ENCODE measurements at places on chromosomes 1 and 21. TPM values are rescaled to one million over a fixed set of nuclear protein-coding genes. Genes with fewer than 3 reads are reported as not detected.

RCAN1 gene
- 62.6 TPM for total RNA-seq

PIGK gene
- total RNA-seq: 30.8 TPM

AZIN2 gene
- 5.1 TPM for total RNA-seq

AMY1A gene
- 9.1 TPM for total RNA-seq

CLDN17 gene
- total RNA-seq: not detected

ATP1A4 gene
- total RNA-seq: not detected

C1QA gene
- total RNA-seq: 476 TPM

E2F2 gene
- total RNA-seq: 3.2 TPM

GPR157 gene
- 23.0 TPM for total RNA-seq

PTBP2 gene
- total RNA-seq: 14.4 TPM

TNFRSF4 gene
- total RNA-seq: 2.8 TPM

PLEKHN1 gene
- total RNA-seq: 3.8 TPM

RHEX gene
- 1.1 TPM for total RNA-seq

NBPF15 gene
- 40.5 TPM for total RNA-seq

LCK gene
- 3.3 TPM for total RNA-seq

FALEC gene
- not detected for total RNA-seq

Data from left lung (tissue), 14 donors.